ENCODE measurements at places on chromosomes 6 and 20. TPM values are rescaled to one million over a fixed set of nuclear protein-coding genes. Genes with fewer than 3 reads are reported as not detected.

NMBR gene
- total RNA-seq, result not detected

ARMC2 gene
- total RNA-seq, result 11.3 TPM

MOXD1 gene
- total RNA-seq, result 110 TPM

ECT2L gene
- total RNA-seq, result 0.40 TPM

SLC22A7 gene
- total RNA-seq, result not detected

HCRTR2 gene
- total RNA-seq, result 0.18 TPM

ISM1 gene
- 5.0 TPM for total RNA-seq

DNA sequence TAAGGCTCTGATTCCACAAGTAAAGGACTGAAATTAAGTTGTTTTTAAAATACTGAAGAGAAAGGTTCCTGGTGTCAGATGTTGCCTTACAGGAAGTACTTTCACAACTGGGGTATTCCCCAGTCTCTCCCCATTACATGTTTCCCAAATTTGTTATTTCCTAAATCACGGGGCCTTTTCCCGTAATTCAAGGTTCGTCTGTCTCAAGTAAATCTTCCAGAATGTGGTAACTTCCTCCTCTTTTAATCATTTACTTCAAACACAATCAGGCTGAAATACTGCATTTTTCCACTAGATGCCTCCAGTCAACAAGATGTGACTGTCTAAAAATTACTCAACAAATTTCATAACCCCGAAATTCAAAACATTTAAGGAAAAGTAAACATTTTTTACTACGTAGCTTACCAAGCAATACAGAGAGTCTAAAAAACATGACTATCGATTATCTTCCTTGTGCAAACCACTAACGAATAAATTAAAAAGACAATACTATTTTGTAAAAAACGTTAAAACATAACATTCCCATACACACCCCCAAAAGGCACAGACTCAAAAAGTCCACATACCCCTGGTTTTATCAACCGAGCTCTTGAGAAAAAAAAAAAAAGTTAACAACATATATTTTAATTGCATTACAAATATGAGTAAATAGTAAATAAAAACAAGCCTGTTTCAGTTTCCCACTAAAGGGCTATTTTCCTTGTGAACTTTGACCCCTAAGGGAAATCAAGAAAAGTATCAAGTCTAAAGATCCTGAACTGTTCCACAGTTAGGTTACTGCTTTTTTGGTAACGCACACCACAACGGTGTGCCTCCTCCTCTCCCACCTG is 1.7 kb downstream of the SOD2 start:
- peaks cover 11% of the 10 kb centered on the region for H3K36me3 ChIP-seq
- peak overlapping the region; percentile 90 for H3K4me3 ChIP-seq
- no peak for DNase-seq

- DNase-seq, result no peak
- peaks cover 2% of the 10 kb centered on the region for H3K27me3 ChIP-seq
- peak overlapping the region; percentile 71 for H3K4me3 ChIP-seq
- no peaks in the 10 kb centered on the region for H3K36me3 ChIP-seq
- peak overlapping the region; percentile 75 for H3K27ac ChIP-seq
These were observed 723 bp upstream of the SNPH start for GRCh38 chr20:1265226-1265915.

DNA sequence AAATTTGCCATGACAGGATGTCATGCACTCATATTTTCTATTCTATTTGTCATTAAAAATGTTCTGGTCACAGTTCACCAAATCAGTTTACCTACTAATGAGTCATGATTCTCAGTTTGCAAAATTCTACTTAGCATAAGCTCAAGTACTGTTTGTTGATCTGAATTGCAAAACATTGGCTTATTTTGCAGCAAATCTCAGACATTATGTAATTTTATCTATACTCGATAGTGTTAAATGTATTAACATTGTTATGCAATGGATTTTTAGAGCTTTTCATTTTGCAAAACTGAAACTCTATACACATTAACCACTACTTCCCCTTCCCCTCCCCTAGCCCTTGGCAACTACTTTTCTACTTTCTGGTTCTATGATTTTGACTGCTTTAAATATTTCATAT is 213.8 kb upstream of the ZFP64 start:
- H3K27me3 ChIP-seq, result peaks cover 26% of the 10 kb centered on the region
- no peak overlapping the region for H3K27ac ChIP-seq
- H3K36me3 ChIP-seq, result no peaks in the 10 kb centered on the region
- DNase-seq, result no peak

GRCh38 chr6:152119831-152120230 is 312.3 kb downstream of the ESR1 start:
- peaks cover 22% of the 10 kb centered on the region for H3K36me3 ChIP-seq
- no peak overlapping the region for H3K27ac ChIP-seq
- H3K4me3 ChIP-seq, result no peak overlapping the region
- no peak for DNase-seq
- H3K27me3 ChIP-seq, result peaks cover 1% of the 10 kb centered on the region

GRCh38 chr6:65570340-65570739 is 136.7 kb downstream of the EYS start:
- no peak overlapping the region for H3K4me3 ChIP-seq
- no peak overlapping the region for H3K27ac ChIP-seq
- no peaks in the 10 kb centered on the region for H3K36me3 ChIP-seq
- H3K27me3 ChIP-seq, result no peaks in the 10 kb centered on the region
- peaks cover 28% of the 10 kb centered on the region for H3K4me1 ChIP-seq

DNA sequence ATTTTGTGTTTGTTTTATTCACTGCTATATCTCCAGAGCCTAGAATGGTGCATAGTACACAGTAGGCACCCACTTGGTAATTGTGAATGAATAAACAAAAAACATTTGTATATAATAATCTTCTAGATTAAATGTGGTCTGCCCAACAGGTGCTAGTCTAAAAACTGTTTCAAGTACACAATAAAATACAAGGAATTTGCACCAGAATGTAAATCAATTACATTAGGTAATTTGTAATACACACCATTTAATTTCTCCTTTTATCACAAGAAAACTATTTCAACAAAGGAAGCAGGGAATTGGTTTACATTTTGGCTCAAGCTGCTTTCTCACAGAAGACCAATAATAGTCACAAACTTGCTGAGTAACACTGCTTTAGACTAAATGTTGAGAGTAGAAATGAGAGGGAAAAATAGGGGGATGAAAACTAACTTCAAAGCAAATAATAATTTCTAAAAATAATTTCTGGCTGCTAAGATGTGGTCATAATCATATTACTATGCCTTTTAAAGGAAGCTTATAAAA is 22.1 kb downstream of the RUNX2 start:
- DNase-seq, result no peak
- H3K4me3 ChIP-seq, result no peak overlapping the region
- no peak overlapping the region for H3K27ac ChIP-seq

DNA sequence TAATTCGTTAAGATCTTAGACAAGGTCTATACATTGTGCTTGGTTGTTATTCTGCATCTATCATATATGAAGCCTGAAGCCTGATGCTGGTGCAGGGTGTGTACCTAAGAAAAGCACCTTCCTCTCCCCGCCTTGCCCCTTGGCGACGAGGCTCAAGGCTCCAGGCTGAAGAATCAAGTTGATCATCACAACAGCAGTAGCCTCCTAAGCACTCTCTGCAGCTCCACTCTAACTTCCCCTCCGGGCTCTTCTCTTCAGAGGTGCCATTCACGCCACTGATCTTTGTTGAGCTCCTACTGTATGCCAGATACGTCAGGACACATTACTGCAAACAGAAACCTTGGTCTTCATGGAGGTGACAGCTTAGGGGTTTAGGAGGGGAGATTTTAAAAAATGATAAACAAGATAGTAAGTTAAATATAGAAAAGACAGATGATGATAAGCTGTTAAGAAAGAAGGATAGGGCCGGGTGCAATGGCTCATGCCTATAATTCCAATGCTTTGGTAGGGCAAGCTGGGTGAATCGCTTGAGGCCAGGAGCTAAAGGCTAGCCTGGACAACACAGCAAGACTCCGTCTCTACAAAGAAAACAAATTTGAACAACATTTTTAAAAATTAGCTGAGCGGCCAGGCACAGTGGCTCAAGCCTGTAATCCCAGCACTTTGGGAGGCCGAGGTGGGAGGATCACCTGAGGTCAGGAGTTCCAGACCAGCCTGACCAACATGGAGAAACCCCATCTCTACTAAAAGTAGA is 38.4 kb upstream of the ZNF217 start:
- H3K36me3 ChIP-seq, result no peaks in the 10 kb centered on the region
- no peak overlapping the region for H3K27ac ChIP-seq
- no peak overlapping the region for H3K4me3 ChIP-seq
- peaks cover 1% of the 10 kb centered on the region for H3K4me1 ChIP-seq

GRCh38 chr20:11247046-11248010 is 573.5 kb upstream of the JAG1 start:
- no peak overlapping the region for H3K4me3 ChIP-seq
- H3K4me1 ChIP-seq, result peaks cover 19% of the 10 kb centered on the region
- DNase-seq, result no peak
- no peaks in the 10 kb centered on the region for H3K36me3 ChIP-seq
- H3K27ac ChIP-seq, result no peak overlapping the region

DNA sequence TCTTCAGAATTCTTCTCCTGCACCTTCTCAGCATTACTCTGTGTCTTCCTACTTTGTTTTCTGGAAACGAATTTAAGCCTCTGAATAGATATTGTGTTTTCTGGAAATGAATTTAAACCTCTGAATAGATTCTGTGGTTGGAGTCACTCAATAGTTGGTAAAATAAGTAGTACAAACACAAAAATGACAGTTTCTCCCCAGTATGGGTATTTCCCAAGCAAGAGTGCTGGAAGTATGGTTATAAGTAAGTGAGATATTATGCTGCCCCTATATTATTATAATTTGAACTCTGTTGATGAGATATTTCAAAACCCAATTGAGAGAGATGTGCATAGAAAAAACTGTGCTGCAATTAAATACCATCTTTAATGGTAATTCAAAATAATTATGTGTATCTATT is 94.9 kb downstream of the TINAG start:
- no peaks in the 10 kb centered on the region for H3K27me3 ChIP-seq
- no peak for DNase-seq
- no peak overlapping the region for H3K27ac ChIP-seq
- no peak overlapping the region for H3K4me3 ChIP-seq
- H3K4me1 ChIP-seq, result no peaks in the 10 kb centered on the region

GRCh38 chr6:55963301-55963700 is 87.9 kb upstream of the BMP5 start:
- no peaks in the 10 kb centered on the region for H3K27me3 ChIP-seq
- no peak overlapping the region for H3K4me3 ChIP-seq
- peaks cover 35% of the 10 kb centered on the region for H3K4me1 ChIP-seq
- no peaks in the 10 kb centered on the region for H3K36me3 ChIP-seq
- no peak overlapping the region for H3K27ac ChIP-seq

GRCh38 chr20:57309544-57310115 is 20.0 kb upstream of the SPO11 start:
- peaks cover 22% of the 10 kb centered on the region for H3K4me1 ChIP-seq
- H3K27ac ChIP-seq, result no peak overlapping the region
- no peaks in the 10 kb centered on the region for H3K36me3 ChIP-seq
- no peak overlapping the region for H3K4me3 ChIP-seq
- no peaks in the 10 kb centered on the region for H3K27me3 ChIP-seq
- no peak for DNase-seq

- no peaks in the 10 kb centered on the region for H3K27me3 ChIP-seq
- no peaks in the 10 kb centered on the region for H3K36me3 ChIP-seq
- H3K4me3 ChIP-seq, result no peak overlapping the region
- no peak overlapping the region for H3K27ac ChIP-seq
- no peak for DNase-seq
- H3K4me1 ChIP-seq, result peaks cover 45% of the 10 kb centered on the region
These were observed 97.9 kb downstream of the COL12A1 start for GRCh38 chr6:75107913-75108312.

DNA sequence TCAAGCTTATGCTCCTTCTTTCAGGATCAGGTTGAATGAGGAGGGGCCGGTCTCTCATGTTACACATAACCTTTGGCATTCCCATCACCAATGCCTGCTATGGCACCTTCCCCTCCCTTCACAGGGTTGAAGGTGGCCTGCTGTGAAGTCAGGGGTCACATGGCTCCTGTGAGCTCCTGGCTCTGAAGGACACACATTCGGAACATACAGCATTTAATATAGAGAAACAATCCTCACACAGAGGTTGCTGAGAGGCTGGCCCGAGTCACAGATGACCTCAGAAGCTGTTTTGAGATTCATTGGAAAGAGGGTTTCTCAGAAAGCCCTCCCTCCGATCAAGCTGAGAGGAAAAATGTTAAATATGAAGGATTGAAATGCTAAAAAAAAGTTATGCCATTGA is 82.1 kb downstream of the PSMG4 start:
- peak overlapping the region; percentile 81 for H3K27ac ChIP-seq
- DNase-seq, result no peak
- peaks cover 55% of the 10 kb centered on the region for H3K4me1 ChIP-seq
- no peaks in the 10 kb centered on the region for H3K36me3 ChIP-seq

- no peak overlapping the region for H3K4me3 ChIP-seq
- H3K27me3 ChIP-seq, result no peaks in the 10 kb centered on the region
- peaks cover 2% of the 10 kb centered on the region for H3K4me1 ChIP-seq
- no peak for DNase-seq
- no peaks in the 10 kb centered on the region for H3K36me3 ChIP-seq
These were observed 226.0 kb downstream of the TPBG start for GRCh38 chr6:82589509-82590206.

GRCh38 chr6:18028332-18028731 is 40.9 kb upstream of the KIF13A start:
- no peak overlapping the region for H3K4me3 ChIP-seq
- no peak for DNase-seq
- peak overlapping the region; percentile 60 for H3K27ac ChIP-seq
- no peaks in the 10 kb centered on the region for H3K27me3 ChIP-seq
- H3K36me3 ChIP-seq, result no peaks in the 10 kb centered on the region

DNA sequence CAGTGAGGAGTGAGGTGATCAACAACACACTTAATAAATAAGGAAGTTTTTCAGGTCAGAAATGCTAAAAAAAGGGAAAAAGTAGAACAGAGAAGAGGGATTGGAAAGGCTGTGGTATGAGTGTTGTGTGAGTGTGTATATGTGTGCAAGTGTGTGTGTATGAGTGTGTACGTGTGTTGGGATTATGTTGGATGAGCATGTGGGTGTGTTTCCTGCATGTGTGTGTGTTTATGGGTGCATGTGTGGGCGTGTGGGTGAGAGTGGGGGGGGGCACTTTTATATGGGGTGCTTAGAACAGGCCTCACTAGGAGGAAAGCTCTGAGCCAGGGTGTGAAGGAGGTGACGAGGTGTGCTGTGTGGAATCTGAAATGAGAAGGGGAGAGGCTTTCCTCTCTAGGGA is 116.8 kb upstream of the SLC22A23 start:
- H3K4me3 ChIP-seq, result no peak overlapping the region
- H3K27ac ChIP-seq, result no peak overlapping the region
- H3K36me3 ChIP-seq, result no peaks in the 10 kb centered on the region

- H3K27ac ChIP-seq, result no peak overlapping the region
- H3K36me3 ChIP-seq, result no peaks in the 10 kb centered on the region
- DNase-seq, result peak; percentile 81
- H3K27me3 ChIP-seq, result no peaks in the 10 kb centered on the region
These were observed 3.5 kb downstream of the MYLK2 start for GRCh38 chr20:31822421-31823330.

Data from mesothelial cell of epicardium (in vitro differentiated cells).